ENCODE measurements at places on chromosomes 2 and 18. TPM values are rescaled to one million over a fixed set of nuclear protein-coding genes. Genes with fewer than 3 reads are reported as not detected.

GALNT13 gene
- 9.1 TPM for total RNA-seq

SIX3 gene
- total RNA-seq: 2.9 TPM

CAVIN2 gene
- 72.9 TPM for total RNA-seq

SRD5A2 gene
- 0.06 TPM for total RNA-seq

MCM6 gene
- 50.2 TPM for total RNA-seq

ORC4 gene
- 36.7 TPM for total RNA-seq

SS18 gene
- total RNA-seq: 48.9 TPM

ANO7 gene
- total RNA-seq: 2.0 TPM

TTN gene
- total RNA-seq: 0.01 TPM

SDC1 gene
- total RNA-seq: 194 TPM

RAB6C gene
- total RNA-seq: not detected

PIEZO2 gene
- total RNA-seq: 0.70 TPM

PLGLB1 gene
- 0.53 TPM for total RNA-seq

GKN1 gene
- total RNA-seq: 0.94 TPM

LRRTM1 gene
- not detected for total RNA-seq

ADRA2B gene
- 0.06 TPM for total RNA-seq
